RWPE1 (cell line): ENCODE measurements at places on chromosomes 2 and 18.

DNA sequence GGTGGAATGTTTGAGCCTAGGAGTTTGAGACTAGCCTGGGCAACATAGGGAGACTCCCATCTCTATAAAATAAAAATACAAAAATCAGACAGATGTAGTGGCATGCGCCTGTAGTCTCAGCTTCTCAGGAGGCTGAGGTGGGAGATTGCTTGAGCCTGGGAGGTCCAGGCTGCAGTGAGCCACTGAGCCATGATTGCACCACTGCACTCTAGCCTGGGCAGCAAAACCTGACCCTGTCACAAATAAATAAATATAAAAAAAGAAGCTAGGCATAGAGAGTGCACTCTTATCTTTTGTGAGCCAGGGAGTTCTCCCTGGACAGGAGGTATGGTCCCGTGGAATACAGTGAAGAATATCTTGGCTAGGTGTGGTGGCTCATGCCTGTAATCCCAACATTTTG is 11.0 kb upstream of the KYNU start:
- DNase-seq = no peak

GRCh38 chr18:8780227-8780626 is 74.9 kb downstream of the MTCL1 start:
- DNase-seq = no peak

DNA sequence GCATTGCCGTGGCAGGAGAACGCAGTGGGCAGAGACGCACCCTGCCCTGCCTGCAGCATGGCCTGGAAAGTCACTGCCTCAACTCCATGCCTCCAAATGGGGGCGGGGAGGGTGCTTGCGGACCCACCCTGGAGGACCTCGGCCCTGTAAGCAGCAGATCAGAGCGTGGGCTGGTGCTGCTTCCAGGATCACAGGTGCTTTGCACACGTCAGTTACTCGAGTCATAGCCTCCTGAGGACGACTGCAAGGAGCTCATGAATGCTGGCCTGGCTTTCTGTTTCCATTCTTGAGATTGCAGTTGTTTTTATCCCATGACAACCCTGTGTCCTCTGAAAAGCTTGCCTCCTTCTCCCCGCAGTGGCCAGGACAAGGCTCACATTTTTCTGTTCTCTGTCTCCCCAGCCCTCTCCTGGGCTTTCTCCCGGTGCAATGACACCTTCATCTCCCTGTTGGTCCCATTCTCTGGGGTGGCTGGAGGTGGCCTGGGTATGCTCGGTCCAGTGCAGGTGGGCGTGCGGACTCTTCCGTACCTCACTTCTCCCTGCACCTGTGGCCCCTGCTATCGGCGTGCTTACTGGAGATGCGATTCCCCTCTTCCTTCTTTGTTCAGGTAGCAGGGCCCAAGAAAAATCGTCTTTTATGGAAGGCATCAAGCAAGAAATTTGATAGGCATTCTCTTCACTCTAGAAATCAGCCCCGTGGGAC is 208.0 kb downstream of the GBX2 start:
- DNase-seq = no peak

GRCh38 chr2:134393075-134393461 is 139.2 kb downstream of the MGAT5 start:
- no peak for DNase-seq

DNA sequence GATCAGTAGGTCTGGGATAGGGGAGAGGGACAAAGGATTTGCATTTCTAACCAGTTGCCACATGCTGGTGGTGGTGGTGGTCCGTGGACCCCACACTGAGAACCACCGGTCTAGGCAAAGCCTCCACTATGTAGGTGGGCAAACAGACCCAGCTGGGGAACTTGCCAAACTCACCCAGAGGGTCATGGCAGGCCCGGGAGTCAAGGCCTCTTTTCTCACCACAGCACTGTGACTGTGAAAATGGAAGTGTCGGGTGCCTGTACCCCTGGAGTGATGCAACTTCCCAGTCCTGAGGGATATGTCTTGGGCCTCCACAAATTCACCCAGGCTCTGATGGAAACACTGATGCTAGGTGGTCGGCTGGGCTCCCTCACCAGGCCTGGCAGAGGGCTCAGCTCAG is 101.2 kb upstream of the SMAD2 start:
- DNase-seq = no peak

- DNase-seq = peak; percentile 41
These were observed 489 bp downstream of the TRMT61B start for GRCh38 chr2:28869494-28870145.

GRCh38 chr2:235366390-235366789 is 127.5 kb upstream of the AGAP1 start:
- no peak for DNase-seq

GRCh38 chr2:202542142-202542541 is 92.6 kb upstream of the FAM117B start:
- DNase-seq = no peak

GRCh38 chr2:88659538-88659915 is 31.9 kb upstream of the RPIA start:
- peak; percentile 64 for DNase-seq

GRCh38 chr2:48531141-48531648 is 1.2 kb downstream of the STON1 start:
- DNase-seq = peak; percentile 51

DNA sequence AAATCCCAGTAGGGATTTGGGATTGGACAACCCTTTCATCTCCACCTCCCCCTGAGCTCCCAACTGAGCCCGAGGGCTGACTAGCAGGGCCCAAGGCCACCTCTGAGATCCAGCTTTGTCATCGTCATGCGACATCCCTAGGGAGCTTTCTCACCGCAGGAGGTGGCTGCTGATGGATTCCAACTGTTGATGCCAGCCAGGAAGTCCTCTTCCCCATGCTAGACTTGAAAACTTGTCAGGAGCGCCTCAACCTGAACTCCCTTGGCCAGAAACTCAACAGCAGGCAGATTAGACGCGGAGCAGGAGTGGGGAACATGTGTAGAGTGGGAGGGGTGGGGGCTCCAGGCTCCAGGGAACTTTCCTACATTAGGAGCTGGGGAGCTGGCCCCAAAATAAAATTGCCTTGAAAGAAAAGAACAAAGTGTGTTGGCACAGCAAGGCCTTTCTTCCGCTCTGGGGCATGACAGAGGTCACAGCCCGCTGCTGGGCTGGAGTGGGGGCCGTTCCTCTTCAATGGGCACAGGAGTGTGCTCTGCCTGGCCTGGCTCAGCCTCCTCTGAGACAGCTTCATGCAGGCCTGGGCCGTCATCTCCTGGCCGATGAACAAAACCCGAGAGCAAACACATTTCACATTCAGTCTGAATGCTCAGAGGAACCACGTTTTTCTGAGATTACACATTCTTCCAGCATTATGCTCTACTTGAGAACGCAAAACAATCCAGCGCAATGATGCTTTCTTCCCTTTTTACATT is 34.5 kb downstream of the EMILIN2 start:
- DNase-seq = no peak

DNA sequence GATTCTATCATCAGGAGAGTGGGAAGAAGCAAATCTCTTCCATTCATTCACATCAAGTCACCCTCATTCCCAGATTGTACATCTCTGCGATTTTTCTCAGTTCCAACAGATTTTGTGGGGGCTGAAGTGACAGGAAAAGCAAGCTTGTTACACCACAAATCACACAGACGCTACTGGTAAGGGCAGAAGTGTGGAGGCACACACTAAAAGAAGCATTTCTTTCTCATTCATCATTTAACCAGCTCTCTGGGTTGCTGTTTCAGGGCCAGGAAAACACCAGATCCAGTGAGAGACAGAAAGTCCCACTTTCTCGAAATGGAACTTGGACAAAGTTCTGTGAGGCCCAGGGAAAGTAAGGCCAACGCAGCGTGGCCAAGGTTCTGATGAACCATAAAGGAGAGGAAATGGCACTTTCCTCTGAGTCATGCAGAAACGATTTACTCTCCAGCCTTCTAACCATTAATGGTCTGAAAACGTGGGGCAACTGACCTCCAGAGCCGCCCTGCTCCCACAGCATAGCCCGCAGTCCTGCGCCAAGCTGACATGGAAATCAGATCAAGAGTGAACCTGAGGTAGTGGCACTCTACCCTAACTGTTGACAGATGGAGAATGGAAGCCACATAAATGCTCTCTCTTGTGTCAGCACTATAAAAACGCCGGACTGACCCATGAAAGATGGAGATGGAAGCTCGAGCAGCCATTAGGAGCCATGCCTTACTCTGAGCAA is 191.0 kb downstream of the C1D start:
- no peak for DNase-seq

DNA sequence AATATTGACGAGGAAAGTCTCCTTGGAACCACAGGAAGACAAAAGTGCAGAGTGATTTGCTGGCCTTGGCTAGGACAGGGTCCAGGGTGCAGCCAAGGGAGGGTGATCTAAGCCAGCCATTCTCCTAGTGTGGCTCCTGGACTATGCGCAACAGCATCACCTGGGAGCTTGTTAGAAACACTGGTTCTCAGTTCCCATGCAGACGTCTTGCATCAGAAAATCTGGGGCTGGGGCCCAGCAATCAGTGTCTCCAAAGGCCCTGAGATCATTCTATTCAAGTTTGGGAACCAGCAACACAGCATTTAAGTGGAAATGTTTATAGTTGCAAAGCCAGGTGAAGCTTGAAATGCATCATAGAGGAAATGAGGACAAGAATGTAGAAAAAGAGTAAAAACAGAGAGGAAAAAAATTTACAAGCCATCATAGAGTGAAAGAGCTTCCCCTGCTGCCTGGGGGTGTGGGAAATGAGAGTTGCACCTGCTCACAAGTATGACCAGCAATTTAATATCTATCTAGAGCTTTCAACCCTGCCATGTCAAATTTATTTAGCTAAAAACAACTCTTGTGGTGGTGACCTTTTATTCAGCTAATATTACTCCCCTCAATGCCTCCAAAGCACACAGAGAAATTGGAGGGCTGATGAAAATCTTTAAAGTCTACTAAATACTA is 54.4 kb upstream of the SEC11C start:
- no peak for DNase-seq

DNA sequence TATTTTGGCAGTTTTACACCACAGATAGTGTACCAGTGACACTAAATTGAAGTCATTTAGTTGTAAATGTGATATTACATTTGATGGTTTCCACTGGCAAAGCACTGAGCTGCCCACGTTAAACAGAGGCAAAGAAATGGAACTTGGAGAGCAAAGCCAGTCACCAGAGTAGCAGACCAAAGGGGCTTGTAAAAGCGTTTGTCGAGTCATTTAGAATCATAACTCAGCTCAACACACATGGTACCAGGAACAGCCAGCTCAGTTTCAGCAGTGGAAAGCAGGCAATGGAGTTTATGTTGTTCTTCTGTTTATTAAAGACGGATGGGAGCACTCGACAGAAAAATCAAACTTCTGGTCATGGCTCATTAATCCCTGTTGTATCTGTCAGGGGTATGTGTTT is 91.2 kb downstream of the POU3F3 start:
- no peak for DNase-seq

GRCh38 chr18:65753520-65753919 is 2.7 kb downstream of the CDH7 start:
- DNase-seq = no peak

- DNase-seq = no peak
These were observed 90.5 kb downstream of the SCN9A start for GRCh38 chr2:166285215-166285614.

GRCh38 chr18:56825321-56825720 is 174.2 kb downstream of the WDR7 start:
- DNase-seq = no peak

DNA sequence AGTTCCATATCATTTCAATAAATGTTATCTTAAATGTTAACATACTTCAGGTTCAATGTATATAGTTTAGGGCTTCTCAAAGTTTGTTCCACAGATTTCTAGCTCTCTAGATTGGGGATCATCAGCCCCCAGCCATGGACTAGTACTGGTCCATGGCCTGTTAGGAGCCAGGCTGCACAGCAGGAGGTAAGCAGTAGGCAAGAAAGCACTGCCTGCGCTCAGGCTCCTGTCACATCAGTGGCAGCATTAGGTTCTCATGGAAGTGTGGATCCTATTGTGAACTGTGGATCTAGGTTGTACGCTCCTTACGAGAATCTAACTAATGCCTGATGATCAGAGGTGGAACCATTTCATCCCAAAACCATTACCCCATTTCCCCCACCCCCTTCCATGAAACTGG is 531.1 kb downstream of the PARD3B start:
- no peak for DNase-seq

DNA sequence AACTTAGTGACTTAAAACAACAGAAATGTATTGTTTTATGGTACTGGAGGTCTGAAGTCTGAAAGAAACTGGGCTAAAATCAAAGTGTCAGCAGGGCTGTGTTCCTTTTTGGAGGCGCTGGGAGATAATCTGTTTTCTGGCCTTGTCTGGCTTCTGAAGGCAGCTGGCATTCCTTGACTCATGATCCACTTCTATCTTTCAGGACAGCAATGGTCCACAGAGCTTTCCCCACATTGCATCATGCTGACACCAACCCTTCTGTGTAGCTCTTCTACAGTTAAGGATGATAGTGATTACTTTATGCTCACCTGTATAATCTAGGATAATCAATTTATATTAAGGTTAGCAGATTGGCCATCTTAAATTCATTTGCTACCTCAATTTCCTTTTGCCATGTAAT is 392.1 kb downstream of the TDRD15 start:
- DNase-seq = no peak

GRCh38 chr18:12861637-12862036 is 22.4 kb downstream of the PTPN2 start:
- no peak for DNase-seq

DNA sequence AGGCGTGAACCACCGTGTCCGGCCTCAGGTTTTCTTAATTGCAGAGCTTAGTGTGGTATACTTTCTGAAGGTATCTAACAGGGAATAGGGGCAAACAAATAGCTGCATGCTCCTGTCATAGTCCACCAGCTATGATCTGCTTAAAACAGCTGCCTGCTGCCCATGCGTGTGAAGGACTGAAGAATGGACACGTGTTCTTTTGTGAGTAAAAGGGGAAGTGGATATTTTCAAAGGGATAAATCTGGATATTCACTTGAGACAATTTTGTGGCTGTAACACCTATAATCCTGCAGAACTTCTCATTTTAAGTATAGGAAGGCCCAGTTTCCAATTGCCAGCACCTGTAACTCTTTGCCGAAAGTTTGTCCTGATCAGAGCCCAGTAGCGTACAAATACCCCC is 44.7 kb downstream of the TRPM8 start:
- DNase-seq = no peak

- no peak for DNase-seq
These were observed 112.7 kb downstream of the LCLAT1 start for GRCh38 chr2:30559544-30560275.
